ENCODE measurements at places on chromosomes 2 and 18.

- no peak for DNase-seq
These were observed 22.4 kb upstream of the PMAIP1 start for GRCh38 chr18:59877361-59877760.

DNA sequence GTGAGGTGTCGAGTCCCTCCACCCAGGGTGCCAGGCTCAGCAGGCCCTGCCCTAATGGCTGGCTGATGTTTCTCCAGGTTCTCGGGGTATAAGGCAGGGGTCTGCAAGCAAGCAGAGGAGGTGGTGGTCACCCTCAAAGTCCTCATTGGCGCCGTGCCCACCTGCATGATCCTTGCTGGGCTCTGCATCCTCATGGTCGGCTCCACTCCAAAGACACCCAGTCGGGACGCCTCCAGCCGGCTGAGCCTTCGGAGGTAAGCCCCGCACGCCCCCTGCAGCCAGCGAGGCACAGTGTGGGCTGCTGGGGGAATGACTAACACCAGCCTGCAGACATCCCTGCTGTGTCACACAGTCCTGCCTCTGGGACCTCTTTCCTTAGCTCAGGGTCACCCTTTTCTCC, 14.1 kb downstream of the MFSD2B start:
- DNase-seq, result no peak

- no peak for DNase-seq
These were observed 8.0 kb upstream of the SERTAD2 start for GRCh38 chr2:64661741-64662169.

DNA sequence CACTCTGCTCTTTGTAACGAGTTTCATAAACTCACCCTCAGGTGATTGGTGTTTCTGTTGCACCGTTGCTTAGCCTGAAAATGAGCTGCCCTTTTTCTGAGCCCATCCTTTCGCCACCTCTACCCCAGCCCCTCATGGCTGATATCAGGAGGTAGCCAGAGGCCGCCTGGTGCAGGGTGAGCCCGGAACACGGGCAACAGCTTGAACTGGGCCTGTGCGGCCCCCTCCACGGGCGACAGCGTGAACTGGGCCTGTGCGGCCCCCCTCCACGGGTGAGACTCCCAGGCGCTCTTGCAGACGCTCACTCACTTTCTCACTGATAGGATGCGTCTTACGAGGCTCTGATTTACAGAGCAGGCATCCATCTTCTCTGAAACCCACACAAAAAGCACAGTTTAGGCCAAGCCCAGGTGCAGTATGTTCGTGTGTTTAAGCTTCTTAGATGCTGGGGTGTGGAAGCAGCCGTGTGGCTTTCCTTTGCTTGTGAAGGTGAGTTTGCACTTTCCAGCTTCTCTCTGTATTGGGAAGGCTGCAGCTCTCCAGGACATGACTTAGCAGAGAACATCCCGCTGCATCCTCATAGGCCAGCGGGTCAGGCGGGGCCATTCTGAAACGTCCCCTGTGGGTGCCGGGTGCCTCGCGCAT, 83.5 kb downstream of the NFATC1 start:
- no peak for DNase-seq

- DNase-seq, result no peak
These were observed 44.7 kb downstream of the POMC start for GRCh38 chr2:25123682-25124081.

GRCh38 chr2:62340994-62341484, 145.1 kb downstream of the B3GNT2 start:
- DNase-seq, result no peak

- no peak for DNase-seq
These were observed 98.7 kb downstream of the COL6A3 start for GRCh38 chr2:237315170-237315828.

DNA sequence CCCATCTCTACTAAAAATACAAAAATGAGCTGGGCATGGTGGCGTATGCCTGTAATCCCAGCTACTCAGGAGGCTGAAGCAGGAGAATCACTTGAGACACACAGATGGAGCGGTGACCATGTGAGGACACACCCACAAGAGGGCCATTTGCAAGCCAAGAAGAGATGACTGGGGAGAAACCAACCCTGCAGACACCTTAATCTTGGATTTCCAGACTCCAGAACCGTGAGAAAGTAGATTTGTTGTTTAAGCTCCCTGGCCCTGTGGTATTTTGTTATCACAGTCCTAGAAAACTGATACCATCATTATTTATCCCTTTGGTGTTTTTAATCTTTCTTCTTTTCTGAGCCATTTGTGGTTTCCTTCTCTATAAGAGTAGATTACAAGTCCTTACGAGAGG, 88.6 kb upstream of the ID2 start:
- DNase-seq, result no peak

DNA sequence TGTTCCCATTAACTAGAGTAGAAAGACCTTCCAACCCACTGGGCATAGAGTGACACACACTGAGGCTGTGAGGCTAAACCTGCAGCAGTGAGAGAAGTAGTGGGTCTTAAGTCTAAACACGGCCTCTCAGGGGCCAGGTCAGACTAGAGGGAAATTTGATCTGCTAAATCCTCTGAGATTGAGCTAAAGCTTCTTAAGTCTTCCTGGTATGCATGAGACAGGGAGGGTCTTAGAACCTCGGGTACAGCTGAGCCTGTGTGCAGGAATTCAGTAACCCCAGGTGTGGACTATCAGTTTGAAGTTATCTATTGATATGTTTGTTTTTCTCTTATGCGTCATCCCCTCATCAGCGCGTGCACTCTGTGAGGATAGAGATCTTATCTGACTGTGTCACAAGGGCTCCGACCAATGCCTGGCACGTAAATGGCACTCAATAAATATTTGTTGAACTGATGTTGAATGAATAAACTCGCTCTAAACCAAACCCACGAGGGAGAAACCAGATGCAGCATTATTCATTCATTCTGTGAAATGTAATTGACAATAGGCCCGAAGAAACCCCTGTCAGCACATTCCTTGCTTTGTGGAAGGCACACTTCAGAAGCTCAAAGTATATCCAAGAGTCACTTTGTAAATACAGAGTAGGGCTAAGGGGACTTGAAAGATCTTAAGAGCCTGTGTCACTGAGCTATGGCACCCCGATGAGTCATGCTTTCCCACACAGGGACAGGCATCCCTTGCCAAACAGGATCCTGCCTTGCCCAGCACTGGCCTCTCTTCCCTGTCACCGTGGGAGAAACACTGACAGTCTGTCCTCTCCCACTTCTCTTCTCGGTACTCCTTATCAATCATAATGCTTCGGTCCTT, 21.7 kb upstream of the RAB10 start:
- DNase-seq, result no peak

DNA sequence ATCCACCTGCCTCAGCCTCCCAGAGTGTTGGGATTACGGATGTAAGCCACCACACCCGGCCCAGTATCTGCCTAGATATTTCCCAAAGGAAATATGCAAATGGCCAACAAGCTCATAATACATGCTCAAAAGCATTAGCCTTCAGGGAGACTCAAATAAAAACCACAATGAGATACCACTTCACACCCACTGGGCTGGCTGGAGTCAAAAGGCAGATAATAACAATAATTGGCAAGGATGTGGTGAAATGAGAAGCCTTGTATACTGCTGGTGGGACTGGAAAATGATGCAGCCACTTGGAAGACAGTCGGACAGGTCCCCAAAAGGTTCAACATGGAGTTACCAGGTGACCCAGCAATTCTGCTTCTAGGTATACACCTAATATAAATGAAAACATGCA, 20.5 kb upstream of the ZNF516 start:
- no peak for DNase-seq

DNA sequence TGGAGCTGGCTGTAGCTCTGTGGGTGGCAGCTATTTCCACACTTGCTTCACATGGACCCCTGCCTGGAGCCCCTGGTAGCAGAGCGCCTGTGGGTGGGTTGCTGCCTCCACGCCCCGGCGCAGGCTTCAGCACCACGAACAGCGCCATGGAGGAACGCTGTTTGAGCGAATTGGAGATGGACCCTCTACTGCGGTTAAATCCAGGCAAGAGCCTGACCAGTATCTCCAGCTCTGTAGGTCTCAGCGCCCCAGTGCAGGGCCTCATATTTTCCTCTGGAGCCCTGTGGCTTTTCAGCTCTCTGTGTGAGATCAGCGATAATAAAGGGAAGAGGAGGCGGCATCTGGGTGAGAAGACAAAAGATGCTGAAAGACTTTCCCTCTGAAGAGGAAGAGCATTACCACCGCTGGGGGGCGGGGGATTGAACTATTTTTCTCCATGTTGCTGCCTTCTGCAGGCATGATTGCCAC, 12.0 kb downstream of the ONECUT2 start:
- DNase-seq, result no peak

- no peak for DNase-seq
These were observed 819 bp downstream of the GRHL1 start for GRCh38 chr2:9952286-9952737.

GRCh38 chr2:237923481-237924163, 43.2 kb upstream of the UBE2F start:
- no peak for DNase-seq

DNA sequence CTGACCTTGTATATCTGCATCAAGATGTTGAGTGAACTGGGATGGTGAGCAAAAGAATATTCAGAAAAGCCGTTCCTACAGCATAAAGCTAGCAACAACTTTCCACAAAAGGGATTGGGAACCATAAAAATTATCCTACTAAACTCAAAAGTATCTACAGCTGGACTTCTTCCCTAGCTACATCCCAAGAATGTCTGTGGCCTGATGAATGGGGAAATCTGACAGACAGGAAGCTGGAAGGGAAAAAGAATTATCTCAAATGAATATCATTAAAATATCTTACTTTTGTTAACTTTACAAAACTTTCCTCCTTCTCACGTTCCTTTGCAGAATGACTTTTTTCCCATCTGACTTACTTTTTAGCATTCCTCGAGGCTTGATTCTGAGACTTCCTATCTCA, 150.9 kb downstream of the PDE11A start:
- DNase-seq, result no peak

DNA sequence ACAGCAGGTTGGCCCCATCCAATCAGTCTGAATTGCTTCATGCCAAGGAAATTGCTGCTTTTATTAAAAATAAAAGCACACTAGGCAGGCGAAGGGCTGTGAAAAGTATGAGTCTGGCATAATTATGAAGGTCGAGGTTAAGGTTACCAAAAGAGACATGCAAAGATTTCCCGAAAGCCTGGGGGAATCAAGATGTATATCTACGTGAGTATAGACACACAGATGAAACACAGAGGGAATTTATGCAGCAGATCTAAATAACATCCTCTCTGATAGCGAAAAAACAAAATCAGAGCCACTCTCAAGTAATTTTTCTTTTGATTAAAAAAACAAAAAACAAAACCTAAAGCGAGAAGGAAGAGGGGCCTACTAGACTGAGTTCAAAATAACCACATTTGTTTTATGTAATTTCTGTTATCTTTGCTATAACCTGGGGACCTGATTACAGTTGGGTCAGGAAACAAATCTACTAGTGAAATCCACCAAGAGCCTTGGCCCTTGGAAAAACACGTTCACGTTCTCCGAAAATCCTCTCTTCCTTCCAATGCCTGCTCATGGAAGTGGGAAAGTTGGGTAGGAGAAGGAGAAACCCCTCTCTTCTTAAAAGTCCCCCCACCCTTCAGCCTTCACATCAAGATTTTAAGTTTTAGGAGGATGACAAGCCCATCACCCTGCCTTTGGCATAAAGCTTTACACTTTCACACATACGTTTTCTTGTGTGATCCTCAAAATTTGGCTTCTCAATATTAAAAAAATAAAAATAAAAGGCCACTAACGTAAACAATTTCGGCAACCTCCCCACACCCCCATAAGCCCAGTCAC, 1.4 kb downstream of the AAK1 start:
- no peak for DNase-seq

DNA sequence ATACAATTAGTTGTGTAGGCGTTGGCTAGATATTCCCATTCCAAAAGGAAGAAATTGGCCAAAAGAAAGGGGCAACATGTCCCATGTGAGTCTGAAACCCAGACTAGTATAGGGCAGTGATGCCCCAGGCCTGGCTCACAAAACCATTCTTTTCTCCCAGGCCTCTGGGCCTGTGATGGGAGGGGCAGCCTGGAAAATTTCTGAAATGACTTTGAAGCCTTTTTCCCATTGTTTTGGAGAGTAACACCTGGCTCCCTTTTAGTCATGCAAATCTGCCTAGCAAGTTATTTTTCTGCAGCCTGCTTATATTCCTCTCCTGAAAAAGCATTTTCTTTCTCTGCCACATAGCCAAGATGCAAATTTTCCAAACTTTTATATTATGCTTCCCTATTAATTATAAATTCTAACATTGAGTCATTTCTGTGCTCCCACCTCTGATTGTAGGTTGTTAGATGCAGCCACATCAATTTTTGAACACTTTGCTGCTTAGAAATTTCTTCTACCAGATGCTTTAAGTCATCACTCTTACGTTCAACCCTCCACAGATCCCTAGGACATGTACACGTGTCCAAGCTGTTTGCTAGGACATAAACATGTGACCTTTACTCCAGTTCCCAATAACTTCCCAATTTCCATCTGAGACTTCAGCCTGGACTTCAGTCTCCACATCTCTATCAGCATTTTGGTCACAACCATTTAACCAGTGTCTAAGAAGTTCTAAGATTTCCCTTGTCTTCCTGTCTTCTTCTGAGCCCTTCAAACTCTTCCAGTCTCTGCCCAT, 76.1 kb upstream of the MC4R start:
- DNase-seq, result no peak

DNA sequence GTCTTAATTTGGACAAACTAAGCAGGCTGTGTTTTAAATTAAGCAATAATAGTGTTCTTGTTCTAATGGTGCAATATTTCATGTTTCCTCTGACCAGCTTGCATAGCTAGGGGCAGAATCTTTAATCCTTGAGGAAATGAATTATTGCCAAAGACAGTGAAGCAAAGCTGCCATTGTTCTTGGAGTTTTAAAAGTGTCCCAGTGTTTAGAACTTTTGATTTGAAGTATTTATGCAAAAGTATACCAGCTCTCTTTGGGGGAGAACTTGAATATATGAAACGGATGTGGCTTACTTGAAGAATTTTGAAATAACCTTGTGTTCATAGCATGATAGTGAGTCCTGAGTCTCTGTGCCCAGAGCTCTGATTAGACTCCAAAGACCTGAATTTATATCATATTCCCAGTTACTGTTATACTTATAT, 33.4 kb downstream of the ITGA6 start:
- no peak for DNase-seq

- DNase-seq, result no peak
These were observed 221.6 kb upstream of the SP5 start for GRCh38 chr2:170493426-170494097.

- DNase-seq, result no peak
These were observed 339.8 kb upstream of the CDH7 start for GRCh38 chr18:65411061-65411460.

Measured in cortex of kidney (tissue), 1 donor.